ENCODE measurements at places on chromosomes 3 and 15.

GRCh38 chr3:128270559-128271492, 117.5 kb downstream of the EEFSEC start:
- no peak for DNase-seq

GRCh38 chr3:159473206-159473605, 515.4 kb upstream of the IL12A start:
- DNase-seq = no peak

- no peak for DNase-seq
Measured at GRCh38 chr15:50256188-50257041, 9.1 kb downstream of the HDC start.

- DNase-seq = no peak
Measured at GRCh38 chr3:101945980-101946379, 96.7 kb downstream of the NFKBIZ start.

DNA sequence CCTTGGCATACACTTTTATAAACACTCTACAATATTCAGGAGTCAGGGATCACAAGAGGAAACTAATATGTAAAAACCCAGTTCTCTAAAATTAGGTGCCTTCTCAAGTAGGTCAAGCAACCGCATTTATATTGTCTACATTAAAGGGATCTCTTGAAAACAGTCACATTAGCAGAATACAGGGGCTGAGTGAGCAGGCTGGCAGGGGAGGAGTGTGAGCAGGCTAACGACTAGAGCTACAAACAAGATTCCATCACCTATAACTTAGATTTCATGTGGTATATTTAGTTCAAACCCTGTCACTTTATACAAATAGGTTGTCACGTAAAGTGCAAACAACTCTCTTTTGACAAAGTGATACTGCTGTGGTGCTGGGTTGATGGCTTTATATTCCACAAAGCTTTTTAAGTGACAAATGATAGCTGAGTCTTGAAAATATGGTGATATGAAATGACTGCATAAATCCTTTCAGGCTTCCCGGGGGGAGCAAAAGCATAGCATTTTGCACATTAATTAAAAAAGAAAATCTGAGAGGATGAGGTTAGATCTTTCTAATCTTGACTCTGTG, 937.9 kb downstream of the FHIT start:
- DNase-seq = no peak

DNA sequence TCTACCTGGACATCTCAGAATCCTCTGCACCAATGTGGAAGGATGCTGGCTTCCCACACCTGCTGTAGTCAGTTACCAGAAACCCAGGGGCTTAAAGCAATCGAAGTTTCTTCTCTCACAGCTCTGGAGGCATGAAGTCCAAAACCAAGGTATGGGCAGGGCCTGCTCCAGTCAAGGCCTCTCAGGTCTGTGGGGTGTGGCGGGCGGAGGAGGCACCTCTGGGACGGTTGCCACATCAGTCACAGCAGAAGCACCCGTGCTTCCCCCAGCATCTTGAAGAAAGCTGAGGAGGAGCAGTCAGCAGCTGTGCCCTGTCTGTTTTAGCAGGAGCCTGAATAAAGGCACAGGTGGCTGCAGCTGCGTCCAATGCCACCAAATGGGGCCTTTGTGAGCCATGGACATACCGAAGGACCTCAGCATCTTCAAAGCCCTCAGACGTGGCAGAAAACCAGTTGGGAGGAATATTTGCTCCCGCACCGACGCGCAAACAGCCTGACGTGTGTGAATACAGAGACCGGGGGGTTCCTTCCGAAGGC, 68.9 kb downstream of the TFRC start:
- no peak for DNase-seq

GRCh38 chr3:193895409-193895808, 240.5 kb upstream of the HES1 start:
- DNase-seq = no peak

GRCh38 chr15:50783411-50783810, 17.9 kb upstream of the SPPL2A start:
- no peak for DNase-seq

DNA sequence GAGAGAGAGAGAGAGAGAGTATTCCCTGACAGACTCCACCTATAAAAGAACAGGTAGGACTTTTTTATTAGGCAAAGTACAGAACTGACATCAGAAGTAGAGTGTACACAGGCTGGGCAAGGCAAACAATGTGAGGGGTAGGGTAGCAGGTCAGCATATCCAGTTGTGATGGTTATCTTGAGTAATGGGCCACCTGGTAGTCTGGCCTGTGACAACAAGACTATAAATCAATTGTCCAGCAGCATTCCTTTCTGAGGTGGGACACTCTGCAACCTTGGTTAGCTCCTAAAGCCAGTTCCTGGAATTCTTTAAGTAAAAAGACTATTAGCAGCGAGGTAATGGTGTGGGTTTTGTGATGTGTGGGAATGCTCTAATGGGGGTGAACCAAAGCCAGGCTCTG, 14.9 kb upstream of the TMCC1 start:
- DNase-seq = no peak

DNA sequence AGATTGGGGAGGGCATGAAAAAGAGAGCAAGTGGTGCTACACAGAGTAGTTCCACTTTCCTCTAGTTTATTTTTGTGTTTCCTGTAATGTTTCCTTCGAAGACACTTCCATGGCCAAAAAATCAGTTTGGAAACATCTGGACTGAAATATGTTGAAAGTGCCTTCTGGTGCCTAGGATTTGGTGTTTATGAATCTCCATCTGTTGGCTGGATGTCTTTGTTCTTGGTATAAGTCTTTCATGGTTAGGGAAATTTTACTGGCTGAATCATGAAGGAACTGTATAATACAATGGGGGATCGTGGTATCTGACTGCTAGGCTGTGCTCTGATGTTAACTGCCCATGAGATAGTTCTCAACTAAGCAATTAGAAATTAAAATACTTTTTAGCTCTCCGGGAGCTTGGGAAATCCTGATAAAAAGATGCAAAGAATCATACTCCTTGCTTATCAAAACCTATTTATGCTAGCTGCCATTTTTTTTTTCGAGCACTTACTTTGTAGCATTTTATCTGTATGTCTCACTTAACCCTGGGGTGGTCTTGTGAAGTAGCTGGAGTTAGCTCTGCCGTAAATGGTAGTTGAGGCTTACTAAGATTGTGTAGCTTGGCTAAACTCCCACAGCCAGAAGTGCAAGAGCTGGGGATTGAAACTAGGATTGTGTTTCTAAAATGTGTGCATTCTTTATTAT, 21.9 kb downstream of the AKAP13 start:
- no peak for DNase-seq

DNA sequence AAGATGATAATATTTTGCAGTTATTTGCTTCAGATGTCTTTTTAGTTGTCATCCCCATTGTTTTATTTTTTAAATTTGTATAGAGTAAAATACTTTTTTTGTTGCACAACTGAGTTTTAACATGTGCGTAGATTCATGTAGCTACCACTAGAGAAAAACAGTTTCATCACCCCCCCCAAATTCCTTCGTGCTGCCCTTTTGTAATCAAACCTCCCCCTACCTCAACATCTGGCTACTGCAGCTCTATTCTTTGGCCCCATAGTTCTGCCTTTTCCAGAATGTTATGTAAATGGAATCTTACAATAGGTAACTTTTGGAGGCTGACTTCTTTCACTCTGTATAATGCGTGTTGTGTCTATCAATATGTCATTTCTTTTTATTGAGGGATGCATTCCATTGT, 232.0 kb upstream of the RASGRP1 start:
- DNase-seq = no peak

DNA sequence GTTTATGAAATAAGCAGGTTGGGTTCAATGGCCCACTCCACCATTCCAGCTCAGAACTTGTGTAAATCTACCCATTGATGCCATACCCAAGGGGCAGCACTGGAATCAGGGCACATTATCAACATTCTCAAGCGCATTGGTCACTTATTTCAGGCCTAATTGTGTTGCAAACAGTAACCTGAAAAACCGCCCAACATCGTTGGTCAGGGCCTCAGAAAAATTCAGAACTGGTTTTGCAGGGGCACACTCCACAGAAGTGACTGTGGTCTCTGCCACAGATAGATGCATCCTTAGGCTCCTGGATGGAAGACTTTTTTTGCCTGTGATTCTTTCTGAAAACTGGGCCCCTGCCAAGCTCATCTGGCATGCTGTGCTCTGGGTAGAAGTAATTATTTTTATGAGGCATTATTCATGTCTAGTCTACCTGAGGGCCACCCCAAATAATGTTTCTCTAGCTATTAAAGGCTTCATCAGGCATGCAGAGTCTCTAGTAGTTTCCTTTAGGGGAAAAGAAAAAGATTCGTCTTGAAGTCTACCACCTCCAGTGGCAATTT, 21.7 kb upstream of the LRTM1 start:
- peak; percentile 37 for DNase-seq

DNA sequence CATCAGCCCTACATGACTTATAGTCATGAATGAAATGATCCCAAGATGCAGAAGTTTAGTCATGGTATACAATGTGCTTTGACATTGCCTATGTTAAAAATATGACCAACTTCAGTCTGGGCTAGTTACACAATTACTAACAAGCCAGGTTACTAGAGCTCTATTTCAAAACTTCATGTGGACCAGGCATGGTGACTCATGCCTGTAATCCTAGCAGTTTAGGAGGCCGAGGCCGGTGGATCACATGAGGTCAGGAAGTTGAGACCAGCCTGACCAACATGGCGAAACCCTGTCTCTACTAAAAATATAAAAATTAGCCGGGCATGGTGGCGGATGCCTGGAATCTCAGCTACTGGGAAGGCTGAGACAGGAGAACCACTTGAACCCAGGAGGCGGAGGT, 613.0 kb downstream of the CADM2 start:
- DNase-seq = no peak

DNA sequence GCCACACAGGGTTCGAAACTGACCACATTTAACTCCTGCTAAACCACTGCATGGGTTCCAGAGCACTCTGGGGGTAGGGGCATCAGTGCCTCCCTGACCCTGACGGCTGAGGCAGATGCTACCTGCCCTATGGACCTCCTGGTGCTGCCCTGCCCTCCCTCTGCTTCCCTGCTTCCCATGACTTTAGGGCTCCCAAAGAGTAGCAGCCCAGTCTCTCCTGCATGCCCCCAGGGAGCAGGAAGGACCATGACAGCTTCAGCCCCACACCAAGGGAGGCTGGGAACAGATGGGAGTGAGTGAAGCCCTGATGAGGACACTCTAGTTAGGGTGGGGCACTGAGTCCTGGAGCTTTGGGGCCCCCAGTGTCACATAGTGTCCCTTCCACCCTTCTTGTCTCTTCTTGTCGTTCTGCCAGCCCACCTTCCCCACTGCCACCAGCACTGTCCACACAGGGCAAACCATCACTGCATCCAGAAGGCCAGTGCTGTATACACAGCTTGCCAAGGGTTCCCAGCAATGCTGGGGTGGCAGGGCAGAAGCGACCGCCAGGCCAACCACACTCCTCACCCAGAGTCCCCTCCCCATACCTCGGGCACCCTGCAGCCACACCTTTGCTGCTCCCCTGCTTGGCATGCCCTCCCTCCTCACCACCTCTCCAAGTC, 31.0 kb downstream of the SRPRB start:
- no peak for DNase-seq

DNA sequence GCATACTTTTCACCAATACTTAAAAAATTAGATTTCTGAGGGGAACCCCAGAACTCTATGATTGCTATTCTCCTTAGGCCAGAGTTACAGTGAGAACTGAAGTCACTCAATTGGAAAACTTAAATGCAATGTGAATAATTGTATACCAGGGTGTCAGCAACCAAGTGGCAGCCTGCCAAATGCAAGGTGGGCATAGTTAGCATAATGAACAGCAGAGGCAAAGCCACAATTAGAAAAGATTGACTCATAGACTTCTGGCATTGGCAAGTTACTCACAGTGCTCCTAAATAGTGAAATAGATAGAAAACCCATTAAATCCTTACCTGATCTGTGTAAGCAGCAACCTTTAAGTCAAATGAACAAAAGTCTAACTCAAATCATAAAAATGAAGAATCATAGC, 94.9 kb downstream of the BCHE start:
- DNase-seq = peak; percentile 90

GRCh38 chr3:55604846-55605245, 117.7 kb upstream of the WNT5A start:
- no peak for DNase-seq

- DNase-seq = no peak
Measured at GRCh38 chr15:78045189-78045588, 32.3 kb downstream of the TBC1D2B start.

DNA sequence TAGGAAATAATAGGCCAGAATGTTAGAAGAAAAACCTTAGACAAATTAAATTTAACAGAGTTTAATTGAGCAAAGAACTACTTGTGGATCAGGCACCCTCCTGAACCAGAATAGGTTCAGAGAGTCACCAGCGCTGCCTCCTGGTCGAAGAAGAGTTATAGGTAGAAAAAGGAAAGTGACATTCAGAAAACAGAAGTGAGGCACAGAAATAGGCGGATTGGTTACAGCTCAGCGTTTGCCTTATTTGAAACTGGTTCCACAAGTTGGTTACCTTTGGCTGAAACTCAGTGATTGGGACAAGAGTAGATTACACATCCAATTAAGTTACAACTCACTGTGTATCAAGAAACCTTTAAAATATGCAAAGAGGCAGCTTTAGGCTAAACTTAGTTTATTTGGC, 4.4 kb downstream of the AADAC start:
- no peak for DNase-seq

GRCh38 chr3:197955892-197956477, 4.0 kb upstream of the LMLN start:
- DNase-seq = no peak

DNA sequence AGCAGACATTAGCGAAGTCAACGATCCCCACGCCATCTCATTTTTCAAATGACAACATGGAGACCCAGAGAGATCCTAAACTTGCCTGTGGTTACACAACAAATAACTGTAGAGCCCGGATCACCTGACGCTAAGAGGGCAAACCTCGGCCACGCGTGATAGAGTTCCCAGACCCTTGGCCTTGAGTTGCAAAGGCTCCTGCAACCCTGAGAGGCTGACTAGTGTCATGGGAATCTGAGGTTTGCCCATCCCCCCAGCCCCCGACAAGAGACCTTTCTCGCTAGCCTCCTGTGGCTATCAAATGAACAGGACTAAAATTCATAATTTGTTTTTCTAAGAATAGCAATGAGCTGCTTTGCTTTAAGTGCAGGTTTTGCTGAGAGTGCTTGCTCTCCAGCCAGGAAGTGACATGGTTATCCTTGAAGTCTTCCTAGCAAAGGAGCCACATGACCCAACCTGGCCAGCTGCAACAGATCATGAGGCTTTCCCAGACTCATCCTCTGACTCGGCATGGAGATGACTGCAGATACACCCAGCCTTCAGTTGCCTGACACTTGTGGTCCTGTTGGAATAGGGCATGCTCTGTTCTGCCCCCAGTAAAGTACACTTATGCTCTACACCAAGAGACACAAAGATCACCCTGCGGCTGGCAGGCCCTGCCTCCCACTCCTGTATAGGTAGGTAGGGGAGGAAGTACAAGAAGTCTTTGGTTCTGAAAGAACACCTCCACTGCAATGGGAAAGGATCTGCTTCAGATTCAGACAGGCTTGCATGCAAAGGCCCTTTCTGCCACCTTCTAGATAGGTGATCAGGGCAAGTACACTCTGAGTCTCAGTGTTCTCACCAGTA, 36.0 kb downstream of the MCF2L2 start:
- no peak for DNase-seq

GRCh38 chr15:89745768-89746167, 5.3 kb downstream of the MESP1 start:
- DNase-seq = no peak

- no peak for DNase-seq
Measured at GRCh38 chr3:44066806-44067205, 174.9 kb upstream of the TOPAZ1 start.

- DNase-seq = no peak
Measured at GRCh38 chr3:183317886-183318865, 65.1 kb downstream of the B3GNT5 start.
